Activated CD4-positive, alpha-beta memory T cell treated with anti-CD3 and anti-CD28 coated beads, Interleukin-2, amount 10 ng/mL, durations not matched to agents 7 days and 5 days (primary cell): ENCODE measurements at places on chromosomes 5 and 9. TPM values are rescaled to one million over a fixed set of nuclear protein-coding genes. Genes with fewer than 3 reads are reported as not detected.

DNA sequence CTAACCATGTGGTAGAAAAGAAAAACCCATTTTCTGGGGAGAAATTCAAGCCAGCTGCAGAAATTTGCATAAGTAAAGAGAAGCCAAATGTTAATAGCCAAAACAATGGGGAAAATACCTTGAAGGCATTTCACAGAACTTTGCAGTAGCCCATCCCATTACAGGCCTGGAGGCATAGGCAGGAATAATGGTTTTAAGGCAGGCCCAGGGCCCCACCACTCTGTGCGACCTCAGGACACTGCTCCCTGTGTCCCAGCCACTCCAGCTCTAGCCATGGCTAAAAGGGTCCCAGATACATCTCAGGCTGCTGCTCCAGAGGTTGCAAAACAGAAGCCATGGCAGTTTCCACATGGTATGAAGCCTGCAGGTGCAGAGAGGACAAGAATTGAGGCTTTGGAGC, 253.3 kb downstream of the CTNND2 start:
- no peaks in the 10 kb centered on the region for H3K36me3 ChIP-seq
- H3K27ac ChIP-seq: no peak overlapping the region
- H3K27me3 ChIP-seq: no peaks in the 10 kb centered on the region
- DNase-seq: no peak
- no peak overlapping the region for H3K4me3 ChIP-seq
- no peaks in the 10 kb centered on the region for H3K4me1 ChIP-seq

DNA sequence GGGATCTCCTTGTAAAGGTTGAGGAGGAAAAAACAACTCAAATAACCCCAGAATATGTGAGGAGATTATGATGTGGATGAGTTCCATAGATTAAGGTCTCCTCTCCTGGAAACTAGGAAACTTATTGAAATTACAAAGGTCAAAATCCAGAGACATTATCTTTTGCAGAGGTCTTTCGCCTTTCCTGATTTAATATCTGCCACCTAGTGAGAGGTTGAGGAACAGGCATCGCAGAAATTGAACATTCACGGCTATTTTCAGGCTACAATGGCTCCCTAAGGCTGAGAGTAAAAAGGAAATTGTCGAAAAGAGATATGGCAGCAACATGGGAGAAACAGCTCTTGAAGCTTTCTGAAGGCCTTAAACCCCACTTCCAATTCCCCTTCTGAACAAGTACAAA, 127.5 kb upstream of the PLCXD3 start:
- no peak for DNase-seq
- H3K4me3 ChIP-seq: no peak overlapping the region
- no peaks in the 10 kb centered on the region for H3K36me3 ChIP-seq
- H3K4me1 ChIP-seq: no peaks in the 10 kb centered on the region

DNA sequence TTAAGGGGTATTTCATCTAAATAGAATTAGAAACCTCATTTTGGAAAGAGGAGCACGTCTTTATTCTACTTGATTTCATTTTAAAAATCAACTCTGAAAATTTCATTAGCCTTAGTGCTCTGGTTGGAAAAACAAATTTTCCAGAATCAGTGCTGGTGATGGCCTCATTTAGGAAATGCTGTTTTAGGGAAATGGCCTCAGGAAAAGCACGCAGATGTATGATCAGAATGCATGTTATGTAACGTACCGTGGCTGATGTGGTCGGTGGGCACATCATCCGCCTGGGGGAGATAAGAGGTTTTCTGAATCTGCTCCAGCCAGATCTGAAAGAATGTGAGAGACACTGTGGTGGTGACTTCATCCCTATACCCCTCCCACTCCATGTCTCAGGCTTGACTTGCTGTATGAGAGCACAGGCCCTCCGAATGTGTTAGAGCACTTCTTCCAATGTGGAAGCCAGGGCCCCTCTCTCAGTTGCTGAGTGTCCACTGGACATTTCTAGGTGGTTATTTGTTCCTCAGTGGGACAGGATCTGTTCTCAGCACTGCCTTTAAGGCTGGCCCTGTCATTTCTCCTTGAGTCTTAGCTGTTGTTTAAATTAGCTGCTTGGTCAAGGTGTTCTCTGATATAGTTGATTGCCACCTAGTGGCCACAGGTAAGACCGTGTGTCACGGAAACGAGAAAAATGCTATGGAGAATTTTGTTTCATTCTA, 96.5 kb downstream of the ARHGAP26 start:
- H3K4me3 ChIP-seq: no peak overlapping the region
- peaks cover 15% of the 10 kb centered on the region for H3K4me1 ChIP-seq
- no peaks in the 10 kb centered on the region for H3K36me3 ChIP-seq
- H3K27ac ChIP-seq: no peak overlapping the region
- no peaks in the 10 kb centered on the region for H3K27me3 ChIP-seq

The FAM240B gene
- total RNA-seq: not detected
